Globus pallidus (tissue), 1 donor: ENCODE measurements at places on chromosomes 1 and 21.
A peak's percentile ranks its signal among the peaks of the same experiment; 100 is the strongest.

DNA sequence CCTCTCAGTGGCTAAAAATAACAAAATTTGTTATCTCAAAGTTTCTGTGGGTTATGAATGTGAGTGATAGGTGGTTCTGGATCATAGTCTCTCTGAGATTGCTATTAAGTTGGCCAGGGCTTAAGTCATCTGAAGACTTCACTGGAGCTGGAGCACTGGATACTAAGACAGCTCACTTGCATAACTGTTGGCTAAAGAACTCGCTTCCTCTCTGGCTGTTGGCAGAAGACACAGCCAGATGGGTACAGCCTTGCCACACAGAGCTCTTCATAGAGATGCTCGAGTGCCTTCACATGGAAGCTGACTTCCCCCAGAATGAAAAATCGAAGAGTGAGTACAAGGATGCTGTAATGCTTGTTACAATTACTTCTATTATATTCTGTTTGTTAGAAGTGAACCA, 333.8 kb downstream of the ZP4 start:
- peak; percentile 35 for DNase-seq

DNA sequence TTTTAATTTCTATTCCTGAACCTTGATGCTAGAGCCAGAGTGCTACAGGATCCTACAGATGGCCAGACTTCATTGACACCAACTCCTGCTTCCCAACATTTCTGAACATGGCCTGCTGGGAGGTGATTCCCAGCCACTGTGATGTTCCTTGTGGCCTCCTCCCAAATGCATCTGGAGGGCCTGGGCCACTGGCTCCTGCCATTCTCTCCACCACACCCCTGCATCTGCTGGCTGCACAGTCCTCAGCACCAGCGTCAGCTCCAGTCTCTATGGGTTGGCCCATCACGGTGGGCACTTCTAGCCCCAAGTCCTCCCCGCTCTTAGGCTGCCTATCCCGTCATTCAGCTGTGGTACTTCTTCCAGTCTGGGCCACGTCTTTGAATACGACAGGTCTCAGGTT, 91.2 kb upstream of the CD34 start:
- DNase-seq, result no peak

- DNase-seq, result no peak
Observed at GRCh38 chr1:34688006-34688741, 66.7 kb upstream of the GJB5 start.

DNA sequence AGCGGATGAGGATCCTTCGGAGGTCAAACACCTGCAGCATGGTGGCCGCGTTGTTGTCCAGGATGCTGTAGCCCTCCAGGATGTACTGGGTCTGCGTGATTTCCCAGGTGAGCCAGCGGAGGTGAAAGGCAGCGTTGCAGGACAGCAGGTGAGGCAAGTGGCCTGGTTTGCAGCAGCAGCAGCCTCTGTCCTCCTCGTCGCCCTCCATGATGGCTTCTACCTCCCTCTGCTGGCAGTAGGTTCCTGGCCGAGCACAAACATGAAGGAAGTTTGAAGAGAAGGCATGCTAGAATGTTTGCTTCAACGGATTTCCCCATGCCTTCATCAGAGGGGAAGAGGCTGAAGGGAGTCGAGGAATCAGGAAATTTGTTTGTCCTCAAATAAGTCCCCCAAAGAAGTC, 74.7 kb downstream of the NTPCR start:
- DNase-seq, result peak; percentile 45

GRCh38 chr1:116694524-116694923, 27.0 kb upstream of the IGSF3 start:
- no peak for DNase-seq

GRCh38 chr1:15155888-15156741, 2.6 kb downstream of the TMEM51 start:
- DNase-seq, result no peak

- no peak for DNase-seq
Observed at GRCh38 chr1:41448821-41449220, 35.7 kb downstream of the EDN2 start.

DNA sequence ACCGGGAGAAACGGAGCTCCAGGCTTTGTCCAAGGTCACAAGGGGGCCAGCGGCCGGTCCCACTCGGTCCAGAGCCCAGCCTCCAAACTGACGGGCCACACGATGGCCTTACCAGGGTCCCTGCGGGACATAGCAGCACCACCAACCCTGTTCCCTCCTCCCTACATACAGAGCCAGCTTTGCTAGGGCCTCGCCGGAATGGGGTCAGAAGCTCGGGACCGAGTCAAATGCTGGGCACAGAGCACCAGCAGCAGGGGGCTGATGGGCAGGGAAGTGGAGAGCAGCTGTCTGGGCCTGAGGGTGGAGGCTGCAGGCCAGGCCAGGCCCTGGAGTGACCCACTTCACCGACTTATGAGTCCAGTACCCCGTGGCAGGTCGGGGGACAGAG, 14.9 kb upstream of the TTC39A start:
- no peak for DNase-seq

DNA sequence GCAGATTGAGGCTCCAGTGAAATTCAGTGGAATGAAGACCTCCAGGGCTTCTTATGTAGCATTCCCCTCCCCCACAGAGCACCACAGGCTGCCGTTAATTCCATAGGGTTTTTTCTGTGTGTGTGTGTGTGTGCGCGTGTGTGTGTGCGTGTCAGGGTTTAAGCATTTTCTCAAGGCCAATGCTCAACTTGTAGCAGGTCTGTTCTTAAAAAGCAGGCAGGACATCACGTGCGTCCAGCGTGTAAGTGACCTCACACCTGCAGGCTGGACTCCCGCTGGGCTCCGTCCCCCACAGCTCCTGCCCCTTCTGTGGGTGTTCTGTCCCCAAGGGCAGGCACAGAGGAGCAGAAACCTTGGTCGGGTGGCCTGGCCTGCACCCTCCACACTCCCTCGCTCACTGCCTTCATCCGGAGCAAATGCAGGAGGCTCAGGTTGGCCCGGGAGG, 5.3 kb downstream of the PRDM16 start:
- DNase-seq, result no peak
